ENCODE measurements at places on chromosomes 2 and 18.

- DNase-seq, result no peak
These were observed 133.7 kb upstream of the ZFP36L2 start for GRCh38 chr2:43360137-43360536.

GRCh38 chr2:207616185-207616584 lies 9.0 kb downstream of the METTL21A start:
- no peak for DNase-seq

DNA sequence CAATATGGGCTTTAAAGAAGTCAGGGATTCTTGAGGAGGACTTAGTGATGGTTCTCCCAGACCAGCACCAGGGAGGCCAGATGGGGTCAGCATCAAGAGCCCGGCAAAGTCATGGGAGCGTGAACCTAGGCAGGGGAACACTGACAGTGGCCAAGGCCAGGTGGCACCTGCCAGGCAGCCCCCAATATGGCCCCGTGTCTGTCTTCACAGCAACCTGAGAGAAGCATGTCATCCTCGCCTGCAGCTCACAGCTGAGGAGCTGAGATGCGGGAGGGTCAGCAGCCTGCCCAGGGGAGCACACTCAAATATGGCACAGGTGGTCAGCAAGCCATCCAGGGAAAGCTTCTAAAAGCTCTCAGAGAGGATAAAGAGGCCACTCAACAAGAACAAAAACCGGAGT lies 105.7 kb upstream of the GPC1 start:
- no peak for DNase-seq

GRCh38 chr2:28976584-28976983 lies 4.5 kb upstream of the TOGARAM2 start:
- no peak for DNase-seq

DNA sequence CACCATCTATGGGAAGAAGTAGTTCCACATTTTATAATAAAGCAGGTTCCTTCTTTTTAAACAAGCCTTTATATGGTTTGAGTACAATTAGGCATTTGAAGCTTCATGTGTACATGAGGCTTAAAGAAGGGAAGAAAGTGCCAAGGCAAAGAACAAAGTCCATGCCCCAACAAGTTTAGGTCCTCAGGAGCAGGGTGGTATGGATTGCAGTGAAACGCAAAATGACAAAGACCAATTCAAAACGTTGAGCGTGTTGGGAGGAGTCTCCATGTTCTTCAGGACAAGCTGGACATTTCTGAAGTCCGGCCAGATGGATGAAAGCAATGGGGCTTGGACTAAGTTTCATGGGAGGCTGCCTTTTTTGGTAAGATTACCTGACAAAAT lies 78.8 kb upstream of the FZD5 start:
- no peak for DNase-seq

All from stimulated activated CD4-positive, alpha-beta T cell treated with anti-CD3 and anti-CD28 coated beads, Interleukin-12 subunit alpha, Interleukin-12 subunit beta, amount 100 ng/mL, for 48 hours (primary cell).